ENCODE measurements at places on chromosomes 5 and 9.

GRCh38 chr9:71592400-71592799 lies 175.9 kb downstream of the CEMIP2 start:
- no peak for DNase-seq

GRCh38 chr5:83559118-83559785 lies 87.7 kb downstream of the VCAN start:
- DNase-seq, result no peak

- DNase-seq, result no peak
These were observed 116.0 kb downstream of the AUH start for GRCh38 chr9:91245431-91246313.

DNA sequence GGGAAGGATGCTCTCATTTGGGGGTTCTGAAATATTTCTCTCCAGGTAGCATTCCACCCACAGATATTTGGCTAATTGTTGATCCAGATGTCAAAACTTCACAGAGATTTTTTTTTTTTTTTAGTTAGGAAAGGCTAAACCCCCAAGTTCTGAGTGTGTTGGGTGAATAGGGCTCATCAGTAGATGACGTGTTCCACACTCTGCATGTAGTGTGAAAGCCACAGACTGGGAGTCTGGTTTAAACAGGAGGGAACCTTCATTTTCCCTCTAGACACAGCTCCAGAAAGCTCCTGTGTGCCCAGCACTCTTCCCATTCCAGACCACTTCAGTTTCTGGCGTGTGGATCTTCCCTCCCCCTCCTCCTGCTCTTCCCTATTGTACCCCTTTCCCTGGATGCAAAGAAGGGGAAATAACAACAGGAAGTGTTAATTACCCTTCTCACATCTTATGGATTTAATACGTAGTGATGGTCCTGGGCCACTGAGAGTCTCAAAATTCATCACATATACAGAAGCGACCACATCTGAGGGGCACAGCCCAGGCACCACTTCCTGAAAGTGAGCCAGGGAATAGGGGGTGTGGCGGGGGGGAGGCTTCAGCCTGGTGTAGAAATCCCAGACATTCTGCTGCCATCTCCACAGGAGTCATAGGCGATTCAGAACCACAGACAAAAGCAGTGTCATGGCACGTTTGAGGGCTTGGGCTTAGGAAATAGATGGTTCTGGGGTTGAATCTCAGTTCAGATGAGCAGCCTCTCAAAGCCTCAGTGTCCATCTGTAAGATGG lies 65.1 kb downstream of the DAP start:
- DNase-seq, result no peak

DNA sequence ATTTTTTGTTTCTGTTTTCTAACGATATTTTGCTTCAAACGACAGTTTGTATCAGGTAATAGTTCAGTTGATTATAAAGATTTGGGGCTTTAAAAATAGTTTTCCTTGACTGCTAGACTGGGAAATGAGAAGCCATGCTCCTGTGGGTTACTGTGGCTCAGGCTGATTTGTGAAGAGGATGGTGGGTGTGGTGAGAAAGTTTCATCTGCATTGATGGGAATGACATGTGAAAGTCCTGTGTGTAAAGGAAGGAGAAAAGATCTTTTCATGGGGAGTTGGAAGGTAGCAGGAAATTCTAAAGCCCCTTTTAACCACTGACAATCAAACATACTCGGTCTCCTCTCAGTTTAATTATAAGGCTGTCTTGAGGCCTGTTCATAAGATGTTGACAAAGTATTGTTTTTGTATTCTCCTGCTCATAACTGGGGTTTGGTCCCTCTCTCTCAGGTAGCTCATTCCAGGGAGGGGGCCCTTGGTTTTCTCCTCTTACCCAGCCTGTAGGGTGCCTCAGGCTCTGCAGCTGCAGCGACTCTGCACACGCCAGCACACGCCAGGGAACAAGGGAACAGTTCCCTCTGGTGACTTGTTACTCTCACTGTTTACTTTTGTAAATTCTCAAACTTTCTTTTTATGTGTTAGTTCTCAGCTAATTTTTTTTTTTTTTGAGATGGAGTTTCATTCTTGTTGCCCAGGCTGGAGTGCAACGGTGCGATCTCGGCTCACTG lies 91.6 kb downstream of the CARTPT start:
- no peak for DNase-seq
